ENCODE measurements at places on chromosomes 2 and 18.

DNA sequence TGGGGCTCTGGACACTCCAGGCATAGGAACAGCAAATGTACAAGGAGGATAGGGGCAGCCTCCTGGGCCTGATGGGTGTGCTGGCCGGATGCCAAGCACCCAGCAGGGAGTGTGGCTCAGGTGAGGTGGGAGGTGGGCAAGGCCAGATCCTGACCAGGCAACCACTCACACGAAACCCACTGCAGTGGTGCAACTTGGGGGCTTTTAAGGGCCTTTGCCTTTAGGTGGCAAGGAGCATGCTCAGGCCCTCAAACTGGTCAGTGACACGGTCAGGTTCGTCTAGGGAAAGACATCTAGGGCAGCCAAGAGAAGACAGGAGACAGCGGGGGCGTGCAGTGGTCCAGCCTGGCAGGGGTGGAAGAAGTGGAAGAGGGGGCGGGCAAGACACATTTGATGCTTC is 18.4 kb upstream of the TEX51 start:
- DNase-seq: no peak

- no peak for DNase-seq
Measured at GRCh38 chr2:42960002-42960841, 167.8 kb upstream of the HAAO start.

GRCh38 chr2:10614939-10615338 is 74.8 kb downstream of the NOL10 start:
- DNase-seq: no peak

GRCh38 chr2:203352604-203353255 is 24.5 kb downstream of the ABI2 start:
- DNase-seq: no peak

- DNase-seq: no peak
Measured at GRCh38 chr2:46538393-46538792, 59.0 kb downstream of the TMEM247 start.

DNA sequence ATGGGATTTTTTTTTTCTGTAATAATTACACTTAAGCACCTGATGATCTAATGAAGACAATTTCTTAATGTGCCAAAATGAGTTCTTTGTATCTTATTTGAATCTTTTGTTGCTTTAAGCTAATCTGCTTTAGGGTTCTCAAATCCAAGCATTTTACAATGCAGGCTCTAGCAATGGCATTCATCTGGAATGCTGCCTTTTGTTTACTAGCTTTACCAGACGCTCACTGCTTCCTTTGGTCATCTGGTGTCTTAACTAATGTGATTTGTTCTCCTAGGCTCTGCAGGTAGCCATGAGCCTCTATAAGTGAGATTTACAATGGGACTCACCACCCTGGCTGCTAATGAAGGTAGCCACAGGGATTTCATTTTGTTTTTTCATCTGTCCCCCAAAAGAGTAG is 100.3 kb downstream of the GREB1L start:
- no peak for DNase-seq

- no peak for DNase-seq
Measured at GRCh38 chr2:219228911-219229304, 528 bp downstream of the ATG9A start.

- no peak for DNase-seq
Measured at GRCh38 chr18:62717169-62717924, 2.0 kb downstream of the PHLPP1 start.

- DNase-seq: no peak
Measured at GRCh38 chr2:126888046-126888445, 10.6 kb upstream of the TEX51 start.

- no peak for DNase-seq
Measured at GRCh38 chr2:43592443-43592842, 3.4 kb downstream of the THADA start.

DNA sequence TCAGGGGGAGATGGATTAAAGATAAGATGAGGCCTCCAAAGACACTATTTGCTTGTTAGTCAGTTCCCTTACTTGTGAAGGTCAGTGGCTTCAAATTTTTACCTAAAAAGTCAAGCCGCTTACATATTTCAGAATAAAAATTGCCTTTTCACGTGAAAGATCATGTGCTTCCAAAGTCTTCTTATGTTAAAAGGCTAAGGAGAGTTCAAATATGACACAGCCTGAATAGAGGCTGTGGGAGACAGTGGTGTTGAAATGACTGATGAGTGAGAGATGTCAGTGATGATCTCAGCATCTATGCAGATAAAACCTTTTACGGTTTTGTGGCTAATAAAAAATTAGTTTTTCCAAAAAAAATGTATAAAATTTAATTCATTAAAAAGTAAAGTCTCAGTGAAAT is 40.5 kb downstream of the UPP2 start:
- DNase-seq: no peak

DNA sequence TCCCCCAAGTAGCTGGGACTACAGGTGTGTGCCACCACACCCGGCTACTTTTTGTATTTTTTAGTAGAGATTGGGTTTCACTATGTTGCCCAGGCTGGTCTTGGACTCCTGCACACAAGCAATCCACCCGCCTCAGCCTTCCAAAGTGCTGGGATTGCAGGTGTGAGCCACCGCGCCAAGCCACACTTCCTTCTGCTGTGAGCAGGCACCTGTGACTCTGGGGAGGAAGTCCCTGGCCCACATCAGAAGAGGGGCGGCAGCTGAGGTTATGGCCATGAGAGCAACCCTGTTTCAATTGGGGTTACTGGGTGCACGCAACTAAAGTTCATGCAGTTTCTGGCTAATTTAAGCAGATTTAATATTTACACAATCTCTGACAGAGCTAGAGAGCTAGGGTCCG is 91.0 kb downstream of the PLB1 start:
- no peak for DNase-seq

- DNase-seq: no peak
Measured at GRCh38 chr2:883803-884748, 66.6 kb upstream of the SNTG2 start.

DNA sequence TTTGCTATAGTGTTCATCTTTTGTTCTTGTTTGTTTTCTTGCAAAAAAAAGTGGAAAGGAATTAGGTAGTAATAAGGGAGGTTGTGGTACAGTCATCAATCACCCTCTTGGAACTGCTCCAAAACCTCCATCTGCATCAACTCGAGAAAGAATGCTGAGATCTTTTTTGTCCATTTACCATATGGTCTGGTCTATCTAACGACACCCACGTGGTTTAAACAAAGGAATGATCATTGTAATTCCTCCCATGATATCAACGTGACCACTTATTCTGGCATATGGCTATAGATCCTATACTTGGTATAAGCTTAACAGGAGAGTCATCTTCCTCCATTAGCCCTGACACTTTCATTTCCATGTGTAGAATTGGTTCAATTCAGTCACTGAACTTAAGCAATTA is 1025.3 kb upstream of the NXPH2 start:
- no peak for DNase-seq

DNA sequence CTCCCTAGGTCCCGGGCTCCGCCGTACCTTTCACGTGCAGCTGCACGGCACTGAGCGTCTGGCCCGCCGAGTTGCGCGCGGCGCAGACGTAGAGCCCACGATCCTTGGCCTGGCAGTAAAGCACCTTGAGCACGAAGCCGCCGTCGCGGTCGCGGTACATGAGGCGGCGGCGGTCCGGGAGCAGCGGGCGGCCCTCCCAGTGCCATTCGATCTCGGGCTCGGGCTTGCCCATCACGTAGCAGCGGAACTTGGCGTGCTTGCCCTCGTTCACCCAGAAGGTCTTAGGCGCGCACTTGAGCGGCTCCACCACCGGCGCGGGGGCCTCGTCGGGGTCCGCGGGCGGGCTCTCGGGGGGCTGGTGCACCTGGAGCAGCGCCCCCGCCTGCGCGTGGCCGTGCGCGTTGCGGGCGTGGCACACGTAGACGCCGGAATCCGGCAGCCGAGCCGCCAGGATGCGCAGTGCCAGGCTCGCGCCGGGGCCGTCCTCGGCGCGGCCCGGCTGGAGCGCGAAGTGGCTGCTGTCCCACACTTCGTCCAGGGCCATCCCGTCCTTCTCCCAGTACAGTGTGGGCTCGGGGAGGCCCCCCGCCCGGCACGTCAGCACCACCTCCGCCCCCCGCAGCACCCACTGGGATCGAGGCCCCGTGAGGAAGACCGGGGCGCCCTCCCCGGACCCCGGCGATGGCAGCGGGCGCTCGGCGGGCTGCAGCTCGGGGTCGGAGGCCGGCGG is 980 bp downstream of the OBSL1 start:
- DNase-seq: no peak

DNA sequence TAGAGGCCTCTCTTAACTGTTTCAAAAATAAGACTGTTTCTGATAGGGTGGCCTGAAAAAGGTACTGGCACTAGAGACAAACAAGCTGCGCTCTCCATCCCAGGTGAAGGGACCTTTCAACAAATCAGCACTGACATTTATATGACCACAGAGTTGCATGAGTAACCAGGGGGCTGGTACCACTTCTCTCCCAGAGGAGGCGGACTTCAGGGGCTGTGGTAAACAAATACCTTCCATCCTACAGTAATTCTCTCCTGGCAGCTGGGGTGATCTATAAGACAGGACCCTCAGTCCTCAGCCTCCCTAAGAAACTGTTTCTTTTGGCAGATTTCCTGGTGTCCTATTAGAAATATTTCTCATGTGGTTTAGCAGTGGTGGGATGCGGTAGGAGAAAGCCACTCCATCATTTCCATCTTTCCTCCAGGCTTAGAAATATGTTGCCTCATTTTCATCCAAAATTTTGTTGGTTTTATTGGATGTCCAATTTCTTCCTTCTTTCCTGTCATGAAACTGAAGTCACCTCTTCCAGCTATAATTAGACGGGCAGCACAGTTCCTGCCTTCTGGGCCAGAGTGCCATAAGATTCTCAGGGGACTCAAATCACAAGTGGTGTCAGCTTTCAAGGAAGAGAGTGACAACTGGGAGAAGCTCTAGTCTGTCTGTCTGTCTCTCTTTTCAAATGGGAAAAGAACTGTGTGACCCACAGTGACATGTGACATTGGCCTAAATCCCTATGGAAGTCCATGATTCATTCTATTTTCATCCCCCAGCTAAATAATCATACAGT is 96.4 kb downstream of the CYRIA start:
- no peak for DNase-seq

DNA sequence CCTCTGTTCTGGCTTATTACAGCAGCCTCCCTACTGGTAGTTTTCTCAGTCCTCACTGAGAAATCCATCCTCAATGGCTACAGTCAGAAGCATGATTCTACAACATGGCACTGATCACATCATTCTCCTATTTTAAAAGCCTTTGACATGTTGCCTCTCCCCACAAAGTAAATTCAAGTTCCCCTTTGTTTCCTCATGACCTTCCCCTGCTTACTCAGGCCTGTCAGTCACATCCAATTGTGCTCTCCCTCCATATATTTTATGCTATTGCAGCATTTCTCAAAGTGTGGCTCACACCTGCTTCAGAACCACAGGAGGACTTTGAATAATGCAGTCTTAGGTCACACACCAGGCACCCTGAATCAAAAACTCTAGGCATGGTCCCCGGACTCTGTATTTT is 124.6 kb downstream of the SPOPL start:
- no peak for DNase-seq

DNA sequence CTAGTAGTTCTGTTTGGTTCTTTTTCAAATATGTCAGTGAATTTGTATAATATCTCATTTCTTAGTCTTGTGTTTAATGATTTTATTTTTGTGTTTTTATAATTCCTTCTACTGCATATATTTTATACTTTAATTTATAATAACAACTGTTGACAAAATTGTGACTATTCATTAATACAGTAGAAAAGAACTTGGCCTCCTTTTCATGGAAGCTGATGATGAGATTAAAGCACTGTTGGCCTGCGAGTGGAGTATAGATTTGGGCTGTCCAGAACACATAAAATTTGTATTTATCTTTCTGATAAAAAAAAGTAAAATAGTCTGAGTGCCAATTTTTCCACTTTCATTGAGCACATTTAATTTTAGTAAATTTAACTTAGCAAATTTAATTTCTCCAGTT is 12.1 kb downstream of the CFLAR start:
- no peak for DNase-seq

DNA sequence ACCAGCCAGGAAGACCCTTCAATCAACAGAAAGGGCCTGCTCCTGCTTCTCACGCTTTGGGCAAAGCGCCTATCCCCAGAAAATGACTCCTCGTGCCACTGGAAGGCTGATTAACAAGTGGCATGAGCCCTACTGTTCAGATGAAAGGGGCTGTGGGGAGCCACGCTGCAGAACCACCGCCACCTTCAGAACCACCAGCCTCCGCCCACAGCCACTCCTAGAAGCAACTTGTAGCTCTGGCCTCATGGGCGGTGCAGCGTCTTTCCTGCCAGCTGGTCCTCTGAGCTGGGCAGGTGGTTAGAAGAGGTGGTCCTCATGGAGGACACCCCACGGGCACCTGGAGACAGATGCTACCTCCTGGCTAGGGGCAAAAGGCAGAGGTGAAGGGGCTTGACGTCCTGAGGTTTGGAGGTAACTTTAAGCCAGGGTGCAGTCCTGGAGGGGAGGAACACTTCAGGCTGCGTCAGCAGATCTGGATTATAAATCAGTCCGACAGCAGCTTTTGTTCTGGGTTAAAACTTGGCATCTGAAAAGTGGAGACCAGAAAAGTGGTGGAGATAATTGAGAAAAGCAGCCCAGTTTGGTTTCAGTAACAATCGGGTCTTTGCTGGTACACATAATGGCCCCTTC is 861 bp upstream of the SEMA4C start:
- DNase-seq: no peak

DNA sequence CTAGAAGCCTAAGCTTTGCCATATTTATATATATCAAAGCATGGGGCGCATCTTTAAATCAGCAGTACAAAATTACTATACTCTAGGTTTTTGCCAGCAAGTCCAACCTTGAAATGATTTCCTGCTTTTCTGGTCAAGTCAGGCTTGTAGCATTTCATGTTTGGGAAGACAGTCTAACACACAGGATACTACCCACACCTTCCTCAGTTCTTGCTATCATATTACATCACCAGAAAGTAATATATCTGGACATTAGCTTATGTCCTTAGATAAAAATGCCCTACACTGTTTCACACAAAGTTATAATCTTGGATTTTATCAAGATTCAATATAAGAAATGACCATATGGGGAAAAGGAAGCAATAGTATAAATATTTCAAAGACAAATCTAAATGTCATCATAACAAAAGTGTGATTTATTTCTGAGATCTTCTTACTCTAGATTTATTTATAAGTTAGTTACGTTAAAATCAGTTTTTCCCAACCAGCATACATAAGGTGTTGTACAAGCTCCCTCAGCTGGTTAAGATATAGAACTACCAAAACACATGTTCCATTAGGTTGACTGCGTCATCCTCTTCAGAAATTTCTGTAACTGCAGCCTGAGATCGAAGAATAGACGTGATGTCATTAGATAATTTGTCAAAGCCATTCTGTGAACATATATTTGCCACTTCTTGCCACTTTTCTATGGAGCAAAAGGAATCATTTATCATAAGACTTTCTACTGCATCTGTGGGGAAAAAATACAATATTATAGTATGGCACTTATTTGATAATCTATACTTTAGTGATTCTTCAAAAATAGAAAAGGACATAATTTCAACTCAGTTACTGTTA is 56.6 kb downstream of the CLHC1 start:
- no peak for DNase-seq

DNA sequence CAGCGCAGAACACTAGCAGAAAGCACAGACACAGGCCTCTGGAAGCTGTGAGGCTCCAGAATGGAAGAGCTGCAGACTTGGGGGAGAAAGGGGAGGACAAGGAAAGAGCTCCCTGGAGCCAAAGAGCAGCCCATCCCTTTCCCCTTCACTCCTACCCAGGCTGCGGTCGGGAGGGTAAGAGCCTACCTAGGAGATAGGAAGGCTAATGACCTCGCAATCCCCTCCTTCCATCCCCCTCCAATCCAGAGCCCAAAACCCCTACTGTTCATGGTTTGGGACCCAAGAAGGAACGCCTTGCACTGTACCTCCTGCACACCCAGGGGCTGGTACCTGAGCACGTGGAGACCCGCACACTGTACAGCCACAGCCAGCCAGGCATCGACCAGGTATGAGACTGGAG is 39.8 kb downstream of the LMAN2L start:
- DNase-seq: no peak

Data from neural crest cell (in vitro differentiated cells).